ENCODE measurements at places on chromosomes 6 and 20.
A peak's percentile ranks its signal among the peaks of the same experiment; 100 is the strongest.

GRCh38 chr6:112231164-112231563 lies 23.2 kb downstream of the LAMA4 start:
- H3K4me1 ChIP-seq, result peaks cover 12% of the 10 kb centered on the region
- DNase-seq, result no peak
- H3K27ac ChIP-seq, result no peak overlapping the region
- peaks cover 21% of the 10 kb centered on the region for H3K27me3 ChIP-seq

- H3K4me1 ChIP-seq, result peaks cover 34% of the 10 kb centered on the region
- H3K36me3 ChIP-seq, result peaks cover 62% of the 10 kb centered on the region
- H3K4me3 ChIP-seq, result no peak overlapping the region
- no peak overlapping the region for H3K27ac ChIP-seq
- no peak for DNase-seq
- no peaks in the 10 kb centered on the region for H3K27me3 ChIP-seq
Measured at GRCh38 chr6:157089851-157090250, 233.5 kb downstream of the TMEM242 start.

DNA sequence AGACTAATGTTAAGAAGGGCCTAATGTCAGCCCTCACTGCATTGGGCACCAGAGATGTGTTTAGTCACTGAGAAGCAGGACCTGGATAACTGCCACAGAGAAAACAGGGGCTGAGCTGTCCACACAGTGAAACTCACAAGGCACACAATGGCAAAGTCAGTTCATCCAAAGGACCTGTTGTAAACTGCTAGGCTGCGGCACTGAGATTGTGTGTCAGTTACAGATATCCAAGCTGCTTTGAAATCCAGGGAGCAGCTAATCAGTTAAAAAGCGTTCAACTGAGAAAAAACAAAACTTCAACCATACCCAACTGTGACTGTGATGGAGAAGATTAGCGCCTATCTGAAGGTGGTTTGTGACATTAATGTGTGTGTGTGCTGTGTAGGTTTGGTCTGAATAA lies 27.8 kb upstream of the TMEM14A start:
- H3K27me3 ChIP-seq, result peaks cover 44% of the 10 kb centered on the region
- H3K4me3 ChIP-seq, result no peak overlapping the region
- DNase-seq, result no peak
- H3K36me3 ChIP-seq, result no peaks in the 10 kb centered on the region
- H3K4me1 ChIP-seq, result peaks cover 2% of the 10 kb centered on the region

GRCh38 chr6:77482981-77483380 lies 19.7 kb upstream of the HTR1B start:
- H3K4me3 ChIP-seq, result no peak overlapping the region
- DNase-seq, result no peak
- H3K36me3 ChIP-seq, result no peaks in the 10 kb centered on the region
- H3K27me3 ChIP-seq, result no peaks in the 10 kb centered on the region
- no peaks in the 10 kb centered on the region for H3K4me1 ChIP-seq
- no peak overlapping the region for H3K27ac ChIP-seq

- peaks cover 54% of the 10 kb centered on the region for H3K36me3 ChIP-seq
- DNase-seq, result no peak
- H3K27ac ChIP-seq, result no peak overlapping the region
- H3K27me3 ChIP-seq, result no peaks in the 10 kb centered on the region
- peaks cover 75% of the 10 kb centered on the region for H3K4me1 ChIP-seq
Measured at GRCh38 chr6:15356179-15356578, 110.3 kb downstream of the JARID2 start.

DNA sequence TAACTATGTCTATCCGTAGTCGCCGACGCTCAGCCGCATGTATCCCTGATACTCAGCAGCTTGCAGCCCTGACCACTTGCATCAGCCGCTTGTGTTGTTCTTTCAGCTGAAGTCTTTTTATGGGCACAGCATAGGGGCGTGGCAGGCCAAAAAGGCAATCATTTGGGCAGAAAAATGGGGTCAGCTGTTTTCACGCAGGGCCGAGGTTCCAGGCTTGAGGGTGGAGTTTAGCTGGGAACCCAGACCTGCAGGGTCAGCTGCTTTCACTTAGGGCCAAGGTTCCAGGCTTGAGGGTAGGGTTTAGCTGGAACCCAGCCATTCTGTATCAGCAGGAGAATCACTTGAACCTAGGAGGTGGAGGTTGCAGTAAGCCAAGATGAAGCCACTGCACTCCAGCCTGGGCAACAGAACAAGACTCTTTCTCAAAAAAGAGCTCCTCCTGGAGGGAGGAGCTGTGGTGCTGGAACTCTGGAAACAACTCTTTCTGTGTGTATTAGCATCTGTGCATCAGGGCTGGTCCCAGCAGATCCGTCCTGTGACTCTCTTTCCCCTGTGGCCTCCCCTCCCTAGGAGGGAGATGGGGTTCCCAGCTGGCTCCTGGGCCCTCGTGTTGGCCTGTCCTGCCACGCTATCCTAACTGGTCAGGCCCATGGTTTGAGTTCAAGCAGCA lies 56.9 kb upstream of the PRND start:
- DNase-seq, result no peak
- no peaks in the 10 kb centered on the region for H3K27me3 ChIP-seq
- H3K36me3 ChIP-seq, result no peaks in the 10 kb centered on the region
- H3K4me3 ChIP-seq, result peak overlapping the region; percentile 61
- peaks cover 42% of the 10 kb centered on the region for H3K4me1 ChIP-seq

GRCh38 chr6:168155193-168155592 lies 76.2 kb upstream of the FRMD1 start:
- H3K36me3 ChIP-seq, result no peaks in the 10 kb centered on the region
- no peaks in the 10 kb centered on the region for H3K4me1 ChIP-seq
- no peak overlapping the region for H3K27ac ChIP-seq
- H3K27me3 ChIP-seq, result peaks cover 38% of the 10 kb centered on the region
- DNase-seq, result no peak
- H3K4me3 ChIP-seq, result no peak overlapping the region

GRCh38 chr6:115221198-115221597 lies 839.5 kb downstream of the FRK start:
- H3K4me3 ChIP-seq, result no peak overlapping the region
- DNase-seq, result no peak
- no peak overlapping the region for H3K27ac ChIP-seq
- H3K4me1 ChIP-seq, result no peaks in the 10 kb centered on the region

DNA sequence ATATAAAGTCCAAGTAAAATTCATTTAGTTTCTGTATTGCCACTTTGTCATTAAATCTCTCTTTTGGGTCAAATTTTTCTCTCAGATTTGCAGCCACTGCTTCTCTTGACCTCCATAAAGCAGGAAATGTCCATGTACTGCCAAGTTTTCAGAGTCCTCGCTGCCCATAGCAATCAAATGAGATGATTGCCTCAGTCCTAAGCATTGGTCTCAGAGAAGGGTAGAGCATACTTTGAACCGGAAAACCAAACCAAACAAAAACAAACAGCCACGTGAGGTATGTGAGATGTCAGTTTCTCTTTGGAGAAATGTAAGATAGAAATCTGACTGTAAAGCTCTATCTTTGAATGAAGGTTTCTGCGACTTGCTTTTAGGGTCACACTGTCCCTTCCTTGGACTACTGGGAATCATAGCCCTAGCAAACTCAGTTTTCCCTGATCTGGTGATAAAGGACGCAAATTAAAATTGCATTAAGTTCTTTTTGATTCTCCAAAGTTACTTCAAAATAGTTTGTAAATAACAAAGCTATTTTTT lies 505.4 kb upstream of the CITED2 start:
- peaks cover 6% of the 10 kb centered on the region for H3K27me3 ChIP-seq
- H3K27ac ChIP-seq, result no peak overlapping the region
- no peak overlapping the region for H3K4me3 ChIP-seq

GRCh38 chr6:16670183-16670582 lies 91.1 kb downstream of the ATXN1 start:
- DNase-seq, result no peak
- peak overlapping the region; percentile 94 for H3K27ac ChIP-seq
- H3K4me3 ChIP-seq, result peak overlapping the region; percentile 53

GRCh38 chr6:90484903-90485302 lies 102.0 kb downstream of the MAP3K7 start:
- no peak for DNase-seq
- H3K4me1 ChIP-seq, result peaks cover 29% of the 10 kb centered on the region
- peaks cover 7% of the 10 kb centered on the region for H3K27me3 ChIP-seq
- H3K36me3 ChIP-seq, result peaks cover 3% of the 10 kb centered on the region
- H3K4me3 ChIP-seq, result no peak overlapping the region

DNA sequence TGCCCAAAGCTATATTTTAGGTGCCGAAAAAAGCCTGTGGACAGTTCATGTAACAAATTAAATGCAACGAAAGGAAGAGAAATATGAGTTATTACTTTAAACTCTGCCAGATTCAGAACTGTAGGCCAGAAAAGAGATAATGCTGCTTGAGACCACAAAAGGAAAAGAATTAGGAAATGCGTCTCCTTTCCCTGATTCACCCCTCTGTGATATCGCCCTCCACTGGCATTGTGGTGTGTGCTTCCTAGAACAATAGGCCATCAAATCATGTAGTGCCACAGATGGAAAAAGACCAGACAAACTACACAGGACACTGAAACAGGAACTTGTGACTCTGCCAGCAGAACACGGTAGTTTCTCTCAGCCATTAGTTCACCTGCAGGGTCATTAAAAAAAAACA lies 14.7 kb upstream of the LAMA4 start:
- no peak overlapping the region for H3K4me3 ChIP-seq
- H3K36me3 ChIP-seq, result no peaks in the 10 kb centered on the region
- H3K27me3 ChIP-seq, result no peaks in the 10 kb centered on the region
- no peak for DNase-seq
- no peak overlapping the region for H3K27ac ChIP-seq

- H3K27me3 ChIP-seq, result peaks cover 64% of the 10 kb centered on the region
- no peak for DNase-seq
- no peaks in the 10 kb centered on the region for H3K4me1 ChIP-seq
- H3K27ac ChIP-seq, result no peak overlapping the region
- no peaks in the 10 kb centered on the region for H3K36me3 ChIP-seq
- no peak overlapping the region for H3K4me3 ChIP-seq
Measured at GRCh38 chr6:70282312-70282918, 20.5 kb downstream of the COL9A1 start.

DNA sequence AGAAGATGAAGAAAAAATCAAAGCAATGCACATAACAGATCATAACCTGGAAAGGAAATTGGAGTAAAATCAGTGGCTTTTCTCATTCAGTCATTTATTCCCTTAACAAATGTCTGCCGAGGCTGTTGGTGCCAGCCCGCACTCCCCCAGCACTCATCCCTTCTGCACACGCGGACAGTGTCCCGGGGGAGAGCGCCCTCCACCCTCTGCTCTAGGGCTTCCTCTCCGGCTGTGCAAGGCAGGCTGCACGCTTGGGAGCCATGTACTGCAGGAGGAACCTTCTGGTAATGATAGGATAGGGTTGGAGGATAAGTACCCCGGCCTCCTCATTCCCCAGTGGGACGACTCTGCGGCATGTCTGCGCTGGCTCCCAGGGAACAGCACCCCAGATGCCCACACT lies 134.5 kb downstream of the PAX1 start:
- H3K27ac ChIP-seq, result no peak overlapping the region
- H3K4me3 ChIP-seq, result no peak overlapping the region

- peaks cover 77% of the 10 kb centered on the region for H3K27me3 ChIP-seq
- peak within 1 kb of the TSS; percentile 46 for H3K4me3 ChIP-seq
- no peaks in the 10 kb centered on the region for H3K36me3 ChIP-seq
- H3K27ac ChIP-seq, result peak within 1 kb of the TSS; percentile 70
- no peak for DNase-seq
Measured at GRCh38 chr20:37902504-37903313, at the start of gene VSTM2L. VSTM2L (plus strand) TSS chr20:37903127; CDS start chr20:37903351, 224 bp downstream.

DNA sequence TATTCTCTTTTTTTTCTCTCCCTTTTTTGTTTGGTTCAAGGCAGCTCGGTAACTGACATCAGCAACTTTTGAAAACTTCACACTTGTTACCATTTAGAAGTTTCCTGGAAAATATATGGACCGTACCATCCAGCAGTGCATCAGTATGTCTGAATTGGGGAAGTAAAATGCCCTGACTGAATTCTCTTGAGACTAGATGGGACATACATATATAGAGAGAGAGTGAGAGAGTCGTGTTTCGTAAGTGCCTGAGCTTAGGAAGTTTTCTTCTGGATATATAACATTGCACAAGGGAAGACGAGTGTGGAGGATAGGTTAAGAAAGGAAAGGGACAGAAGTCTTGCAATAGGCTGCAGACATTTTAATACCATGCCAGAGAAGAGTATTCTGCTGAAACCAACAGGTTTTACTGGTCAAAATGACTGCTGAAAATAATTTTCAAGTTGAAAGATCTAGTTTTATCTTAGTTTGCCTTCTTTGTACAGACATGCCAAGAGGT lies 10.6 kb downstream of the HEY2 start:
- no peaks in the 10 kb centered on the region for H3K36me3 ChIP-seq
- H3K27me3 ChIP-seq, result peaks cover 34% of the 10 kb centered on the region
- H3K27ac ChIP-seq, result no peak overlapping the region

- peaks cover 85% of the 10 kb centered on the region for H3K36me3 ChIP-seq
- H3K27me3 ChIP-seq, result no peaks in the 10 kb centered on the region
- DNase-seq, result no peak
- peak overlapping the region; percentile 28 for H3K4me3 ChIP-seq
- H3K4me1 ChIP-seq, result peaks cover 94% of the 10 kb centered on the region
- peak overlapping the region; percentile 93 for H3K27ac ChIP-seq
Measured at GRCh38 chr6:90025523-90026061, 131.3 kb downstream of the GJA10 start.

DNA sequence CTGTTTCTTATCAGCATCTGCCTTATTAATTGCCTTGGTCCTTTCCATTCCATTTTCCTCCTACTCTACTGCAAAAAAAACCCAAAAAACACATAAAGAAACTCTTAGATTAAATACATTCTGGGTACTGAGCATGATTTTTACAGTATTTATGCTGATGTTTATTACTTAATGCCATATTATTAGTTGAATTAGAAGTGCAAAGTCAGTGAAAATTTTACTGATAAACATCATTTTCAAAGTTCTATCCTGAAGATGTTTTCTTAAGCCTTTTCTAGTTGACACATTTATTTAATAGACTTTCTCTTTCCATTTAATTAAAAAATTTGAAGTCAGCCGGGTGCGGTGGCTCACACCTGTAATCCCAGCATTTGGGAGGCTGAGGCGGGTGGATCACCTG lies 236.0 kb upstream of the RUNX2 start:
- H3K4me3 ChIP-seq, result no peak overlapping the region
- DNase-seq, result no peak
- H3K36me3 ChIP-seq, result no peaks in the 10 kb centered on the region
- H3K4me1 ChIP-seq, result no peaks in the 10 kb centered on the region
- no peak overlapping the region for H3K27ac ChIP-seq

DNA sequence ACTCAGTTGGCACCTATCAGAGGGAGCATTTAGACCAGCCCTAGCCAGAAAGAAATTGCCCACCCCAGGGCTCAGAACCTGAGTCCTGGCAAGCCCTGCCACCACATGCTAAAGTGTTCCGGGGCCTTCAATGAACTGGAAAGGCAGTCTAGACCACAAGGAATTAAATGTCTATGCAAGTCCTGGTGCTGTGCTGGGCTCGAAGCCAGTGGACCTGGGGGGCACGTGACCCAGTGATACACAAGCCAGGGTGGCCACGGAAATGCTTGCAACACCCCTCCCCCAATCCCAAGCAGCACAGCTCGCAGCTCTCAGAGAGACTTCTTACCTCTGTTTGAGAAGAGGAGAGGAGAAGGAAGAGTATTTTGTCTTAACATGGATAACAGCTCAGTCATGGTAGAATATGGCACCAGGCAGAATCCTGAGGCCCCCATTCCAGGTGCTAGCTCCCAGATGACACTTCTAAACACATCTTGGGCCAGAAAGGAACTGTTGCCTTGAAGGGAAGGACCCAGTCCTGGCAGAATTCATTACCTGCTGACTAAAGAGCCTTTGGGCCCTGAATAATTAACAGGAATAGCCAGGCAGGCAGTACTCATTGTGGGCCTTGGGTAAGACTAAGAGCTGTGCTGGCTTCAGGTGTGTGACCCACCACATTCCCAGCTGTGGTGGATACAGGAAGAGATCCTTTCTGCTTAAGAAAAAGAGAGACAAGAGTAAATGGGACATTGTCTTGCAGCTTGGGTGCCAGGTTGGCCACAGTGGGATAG lies 111.3 kb downstream of the BTBD9 start:
- no peaks in the 10 kb centered on the region for H3K27me3 ChIP-seq
- no peak overlapping the region for H3K27ac ChIP-seq
- no peak overlapping the region for H3K4me3 ChIP-seq
- DNase-seq, result no peak
- H3K4me1 ChIP-seq, result peaks cover 2% of the 10 kb centered on the region
